ENCODE measurements at places on chromosomes 1 and 21.

DNA sequence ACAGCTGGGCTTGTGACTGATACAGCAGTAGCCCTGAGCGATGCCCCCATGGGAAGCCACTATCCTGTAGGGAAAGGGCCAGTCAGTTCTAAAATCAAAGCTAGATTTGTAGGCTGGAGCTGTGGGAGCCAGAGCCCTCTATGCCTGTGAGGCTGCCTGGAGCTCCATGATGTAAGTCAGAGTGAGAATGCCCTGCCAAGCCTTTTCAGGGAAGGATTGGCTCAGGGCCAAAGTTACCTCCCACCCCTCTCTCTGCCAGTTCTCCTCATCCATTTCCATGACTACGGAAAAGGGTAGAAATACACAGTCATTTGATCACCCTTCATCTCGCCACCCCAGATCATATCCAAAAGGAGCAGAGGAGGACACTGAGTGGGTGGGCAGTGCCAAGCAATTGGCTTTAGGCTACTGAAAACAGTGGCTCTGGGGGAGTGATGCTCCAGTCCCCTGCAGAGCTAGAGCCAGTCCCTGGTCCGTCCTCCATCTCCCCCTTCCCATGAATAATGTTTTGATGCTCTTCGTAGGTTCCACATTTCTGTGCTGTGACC lies 59.5 kb upstream of the KCNA3 start:
- DNase-seq = no peak

DNA sequence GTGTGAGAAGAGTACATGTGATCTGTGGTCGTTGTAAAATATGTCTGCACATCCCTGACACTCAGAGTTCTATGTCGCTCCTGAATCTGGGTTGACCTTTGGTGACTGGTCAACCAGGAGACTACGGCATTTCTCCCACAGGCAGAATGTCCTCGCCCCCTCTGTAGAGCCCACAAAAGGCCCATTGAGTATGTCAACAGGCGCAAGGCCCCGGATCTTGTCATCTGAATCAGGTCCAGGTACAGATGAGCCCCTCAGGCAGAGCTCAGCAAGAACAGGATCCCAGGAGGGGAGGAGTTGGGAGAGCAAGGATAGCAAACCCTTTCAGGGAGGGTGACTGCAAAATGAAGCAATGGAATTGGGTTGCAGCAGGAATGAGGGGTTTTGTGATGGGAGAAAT lies 126.5 kb downstream of the MATN1 start:
- DNase-seq = no peak

GRCh38 chr1:51719146-51719545 lies 102.3 kb downstream of the OSBPL9 start:
- peak; percentile 60 for DNase-seq

- DNase-seq = no peak
Measured at GRCh38 chr1:77438236-77438913, 156.6 kb downstream of the AK5 start.

GRCh38 chr1:233928123-233928522 lies 23.6 kb downstream of the SLC35F3 start:
- no peak for DNase-seq

DNA sequence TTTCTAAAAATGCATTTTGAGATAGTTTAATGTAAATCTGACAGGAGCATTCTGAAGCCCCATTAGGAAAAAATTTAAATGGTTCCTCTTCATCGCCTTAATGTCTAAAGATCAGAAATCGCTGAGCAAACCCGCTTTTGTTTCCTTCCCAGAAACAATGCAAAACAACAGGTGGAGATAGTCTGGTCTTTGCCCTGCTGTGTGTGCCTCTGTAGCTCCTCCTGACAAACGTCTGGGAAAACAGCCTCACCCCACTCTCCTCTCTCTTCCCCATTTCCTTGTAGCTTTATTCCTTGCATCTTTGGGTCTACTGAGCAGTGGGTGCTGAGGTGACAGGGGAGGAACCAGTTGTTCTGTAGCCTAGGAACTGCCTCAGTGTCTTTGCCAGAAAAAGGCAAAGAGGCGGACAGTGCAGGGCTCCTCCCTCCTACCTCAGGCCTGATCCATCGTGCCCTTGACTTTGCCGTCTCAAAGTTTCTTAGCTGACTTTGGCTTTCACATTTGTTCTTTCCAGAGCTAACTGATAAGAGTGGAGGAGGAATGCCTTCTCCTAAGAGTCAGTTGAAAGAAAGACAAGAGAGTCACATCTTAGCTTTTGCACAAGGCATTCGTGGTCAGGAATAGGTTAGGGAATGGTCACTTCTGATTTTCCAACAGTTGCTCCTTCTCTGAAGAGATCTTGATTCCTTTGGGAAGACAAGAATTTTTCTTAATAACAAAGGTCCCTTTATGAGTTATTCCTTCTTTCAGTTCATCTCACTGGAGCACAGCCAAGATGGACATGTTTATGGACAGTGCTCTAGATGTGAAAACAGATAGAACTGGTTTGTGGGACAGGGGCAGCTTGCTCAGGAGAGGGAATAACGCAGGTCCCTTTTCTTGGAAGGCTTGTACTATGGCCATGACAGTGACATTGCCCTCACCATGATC lies 24.9 kb downstream of the SYT11 start:
- DNase-seq = no peak

GRCh38 chr1:225655509-225656258 lies 2.8 kb upstream of the ENAH start:
- peak; percentile 21 for DNase-seq

- no peak for DNase-seq
Measured at GRCh38 chr21:36545776-36546511, 66.0 kb upstream of the CLDN14 start.

- DNase-seq = peak; percentile 12
Measured at GRCh38 chr1:92473781-92474495, 12.8 kb downstream of the GFI1 start.

DNA sequence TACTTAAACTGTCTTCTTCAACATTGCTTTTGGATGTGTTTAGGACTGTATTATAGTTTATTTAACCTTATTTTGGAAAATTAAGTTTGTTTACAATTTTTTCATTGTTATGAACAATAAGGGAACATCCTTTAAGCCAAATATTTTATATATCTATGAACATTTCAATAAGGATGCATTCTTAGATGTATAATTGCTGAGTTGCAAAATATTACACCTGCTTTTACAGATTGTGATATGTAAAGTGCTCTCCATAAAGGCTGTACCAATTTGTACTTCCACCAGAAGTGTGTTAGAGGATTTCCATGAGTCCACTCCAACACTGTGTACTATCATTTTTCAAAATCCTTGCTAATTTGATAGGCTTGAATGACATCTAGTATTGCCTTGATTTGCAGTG lies 7.7 kb downstream of the IL23R start:
- DNase-seq = no peak

GRCh38 chr1:29240400-29240837 lies 4.1 kb downstream of the PTPRU start:
- no peak for DNase-seq

GRCh38 chr1:165575468-165576099 lies 31.8 kb downstream of the LRRC52 start:
- no peak for DNase-seq

- DNase-seq = peak; percentile 24
Measured at GRCh38 chr1:85148524-85149250, 52.1 kb downstream of the SYDE2 start.

- DNase-seq = peak; percentile 29
Measured at GRCh38 chr1:201842472-201843027, 13.6 kb downstream of the IPO9 start.

- DNase-seq = no peak
Measured at GRCh38 chr1:40755067-40755466, 28.5 kb upstream of the KCNQ4 start.
